ENCODE measurements at places on chromosomes 2 and 18.

DNA sequence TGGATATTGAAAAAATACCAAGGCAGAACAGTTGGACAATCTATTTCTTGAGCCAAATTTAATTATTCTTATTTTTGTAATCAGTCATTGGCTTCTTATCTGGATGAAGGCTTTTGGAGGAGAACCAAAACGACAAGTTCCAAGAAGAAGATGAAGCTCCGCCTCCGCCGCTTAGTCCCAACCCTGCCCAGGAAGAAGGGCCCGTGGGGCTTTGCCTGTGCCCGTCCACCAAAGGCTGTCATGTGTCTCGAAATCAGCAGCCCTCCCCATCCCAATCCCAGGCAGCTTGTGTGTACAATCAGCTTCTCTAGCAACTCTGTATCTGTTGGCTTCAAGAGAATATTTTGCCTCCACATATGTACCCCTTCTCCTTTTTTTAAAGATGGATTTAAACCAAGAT is 24.6 kb downstream of the PTRHD1 start:
- no peak for DNase-seq

DNA sequence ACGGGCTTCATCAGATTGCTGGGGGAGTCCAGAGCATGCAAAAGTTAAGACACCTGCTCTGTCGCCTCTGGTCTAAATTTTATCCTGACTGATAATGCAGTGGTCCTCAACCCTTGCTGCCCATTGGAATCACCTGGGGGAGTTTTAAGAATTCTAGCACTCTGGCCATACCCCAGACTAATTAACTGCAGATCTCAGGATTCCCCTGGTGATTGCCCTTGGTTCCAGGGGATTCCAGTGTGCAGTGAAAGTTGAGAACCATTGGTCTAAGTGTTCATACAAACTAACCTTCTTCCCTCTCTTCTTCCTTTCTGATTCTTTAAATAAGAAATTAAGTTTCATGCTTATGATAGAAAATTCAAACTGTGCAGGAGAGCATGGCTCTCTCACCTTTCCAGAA is 105.7 kb upstream of the MGAT5 start:
- no peak for DNase-seq

DNA sequence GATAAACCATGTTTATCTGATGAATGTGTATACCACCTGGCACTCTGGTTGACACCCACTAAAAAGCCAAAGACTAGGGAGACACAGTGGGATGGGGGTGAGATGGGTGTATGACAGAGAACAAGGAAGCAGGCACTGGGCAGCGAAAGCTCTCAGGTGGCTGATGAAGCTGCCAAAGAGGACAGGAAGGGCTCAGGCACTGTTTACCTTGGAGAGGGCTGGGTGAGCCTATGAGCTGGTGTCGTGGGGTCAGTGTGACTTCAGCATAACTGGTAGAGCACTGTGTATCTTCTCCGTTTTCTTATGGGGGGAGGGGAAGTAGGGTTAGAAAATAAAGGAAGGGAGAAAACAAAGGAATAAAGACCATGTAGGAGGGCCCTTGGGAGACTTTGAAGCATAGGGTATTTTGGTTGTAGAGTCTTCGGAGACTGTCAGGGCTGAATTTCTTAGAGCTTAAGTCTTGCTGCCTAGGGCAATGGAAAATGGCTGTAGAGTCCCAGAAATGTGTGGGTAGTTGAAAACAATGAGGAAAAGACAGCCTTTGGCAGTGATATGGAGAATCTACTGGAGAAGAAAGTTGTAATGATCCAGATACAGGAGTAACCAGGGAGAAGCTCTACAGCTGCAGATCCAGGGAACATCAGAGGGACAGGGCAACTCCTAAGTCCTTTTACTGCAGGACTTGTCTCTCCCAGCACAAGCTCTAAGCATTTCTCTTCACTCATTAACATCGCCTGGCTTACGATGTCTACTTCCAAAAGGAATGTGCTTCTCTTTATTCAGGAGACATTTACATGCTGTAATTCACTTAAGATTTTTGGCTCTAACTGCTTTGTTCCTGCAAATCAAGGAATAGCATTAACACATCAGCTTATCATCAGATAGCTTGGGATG is 120.0 kb downstream of the AQP4 start:
- DNase-seq = no peak

GRCh38 chr2:222024932-222025880 is 273.6 kb downstream of the PAX3 start:
- DNase-seq = peak; percentile 41

GRCh38 chr2:162073888-162074631 is at the start of gene DPP4:
DPP4 (minus strand) TSS chr2:162074215; CDS start chr2:162073981, 234 bp downstream.
- no peak for DNase-seq
